Fibroblast of upper back skin (primary cell): ENCODE measurements at places on chromosomes 5 and 9.

DNA sequence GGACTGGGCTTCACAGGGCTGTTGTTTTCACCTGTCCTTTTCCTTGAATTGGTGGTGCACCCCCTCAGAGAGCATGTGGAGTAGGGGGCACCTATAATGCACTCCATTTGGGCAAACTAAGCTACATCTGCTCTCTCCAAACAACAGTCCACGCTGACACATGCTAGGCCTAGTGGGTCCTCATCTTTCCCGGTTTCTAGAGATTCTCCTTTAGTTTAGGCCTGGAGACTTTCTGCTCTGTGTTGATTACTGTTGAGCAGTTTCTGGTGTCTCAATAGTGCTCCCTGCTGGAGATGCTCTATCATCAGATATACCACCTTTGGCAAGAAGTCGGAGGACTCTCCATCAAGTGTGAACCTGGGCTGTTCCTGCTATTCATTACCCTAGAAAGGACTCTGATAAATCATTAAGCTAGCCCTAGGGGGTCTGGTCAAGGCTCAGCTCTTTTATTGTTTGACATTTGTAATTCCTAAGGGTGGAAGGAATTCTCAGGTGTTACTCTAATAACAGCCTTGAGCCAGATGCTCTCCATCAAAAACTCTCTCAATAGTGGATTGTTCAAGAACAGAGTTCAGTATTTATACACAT is 64.0 kb upstream of the FYB1 start:
- DNase-seq: peak; percentile 76

GRCh38 chr5:157283434-157283833 is 17.5 kb downstream of the CYFIP2 start:
- DNase-seq: no peak

- no peak for DNase-seq
Observed at GRCh38 chr9:88373045-88373444, 15.2 kb upstream of the SPIN1 start.

- no peak for DNase-seq
Observed at GRCh38 chr5:78286290-78286689, 8.2 kb downstream of the AP3B1 start.

DNA sequence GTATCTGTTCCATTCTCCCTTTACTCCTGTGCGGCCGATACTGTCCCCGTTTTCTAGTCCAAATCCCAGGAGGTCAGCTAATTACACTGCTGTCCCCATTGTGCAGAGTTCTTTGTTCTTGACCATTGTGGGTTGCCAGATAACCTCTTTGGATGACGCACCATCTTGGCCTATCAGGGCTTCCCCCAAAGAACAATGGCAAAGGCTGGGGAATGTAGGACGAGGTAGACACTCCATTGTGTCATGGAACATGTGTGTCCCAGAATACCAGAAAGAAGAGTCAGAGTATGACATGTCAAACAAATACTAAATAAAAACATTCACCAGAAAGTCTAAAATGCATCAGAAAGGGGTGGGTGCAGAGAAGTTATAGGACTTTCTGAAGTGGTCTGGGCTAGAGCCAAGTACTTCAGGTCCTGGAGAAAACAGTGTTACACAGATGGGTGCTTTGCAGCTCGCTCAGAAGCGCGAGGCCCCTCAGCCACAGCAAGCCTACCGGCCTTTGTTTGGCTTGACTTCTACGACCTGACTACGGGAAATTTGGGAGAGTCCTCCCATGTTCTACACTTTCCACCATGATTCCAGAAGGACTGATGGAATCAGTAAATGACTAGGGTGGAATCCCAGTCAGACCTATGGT is 83.2 kb upstream of the SSBP2 start:
- DNase-seq: no peak

GRCh38 chr9:74861071-74861470 is 26.6 kb downstream of the TRPM6 start:
- no peak for DNase-seq

- no peak for DNase-seq
Observed at GRCh38 chr5:172686111-172686510, 45.0 kb downstream of the NEURL1B start.

GRCh38 chr5:123809594-123810221 is 297.7 kb downstream of the CSNK1G3 start:
- DNase-seq: no peak

- no peak for DNase-seq
Observed at GRCh38 chr9:77798140-77798539, 150.0 kb upstream of the GNA14 start.

DNA sequence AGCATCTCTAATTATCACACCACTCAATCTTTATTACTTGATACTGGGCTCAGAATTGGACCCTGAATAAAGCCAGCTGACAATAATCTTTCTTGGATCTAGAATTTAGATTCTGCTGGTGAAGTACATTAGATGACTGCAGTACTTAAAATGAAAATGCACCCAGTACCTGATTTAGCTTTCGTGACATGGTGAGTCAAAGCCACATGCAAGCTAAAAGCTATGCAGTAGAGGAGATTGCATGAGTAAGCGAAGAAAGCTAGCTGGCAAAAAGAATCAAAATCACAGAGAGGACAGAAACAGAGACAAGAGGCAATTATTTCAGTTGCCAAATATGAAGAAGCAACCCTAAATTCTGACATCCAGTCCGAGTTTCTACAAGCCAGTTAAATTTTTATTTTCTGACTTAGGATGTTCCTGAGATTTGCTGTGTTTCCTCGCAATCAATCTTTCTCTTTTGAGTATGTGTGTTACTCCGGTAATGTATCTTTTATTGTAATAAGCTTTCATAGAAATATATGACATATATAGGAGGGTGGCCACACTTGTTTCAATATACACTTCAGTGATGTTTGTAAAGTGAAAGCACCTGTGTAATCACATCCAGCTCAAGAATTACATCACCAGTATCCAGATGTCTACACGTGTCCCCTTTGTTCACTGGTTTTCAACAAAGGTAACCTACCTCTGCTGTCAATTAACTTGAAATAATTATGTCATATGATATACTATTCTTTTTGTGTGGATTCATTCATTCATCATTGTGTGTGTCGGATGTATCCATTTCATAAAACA is 101.7 kb downstream of the CDH18 start:
- DNase-seq: peak; percentile 81

DNA sequence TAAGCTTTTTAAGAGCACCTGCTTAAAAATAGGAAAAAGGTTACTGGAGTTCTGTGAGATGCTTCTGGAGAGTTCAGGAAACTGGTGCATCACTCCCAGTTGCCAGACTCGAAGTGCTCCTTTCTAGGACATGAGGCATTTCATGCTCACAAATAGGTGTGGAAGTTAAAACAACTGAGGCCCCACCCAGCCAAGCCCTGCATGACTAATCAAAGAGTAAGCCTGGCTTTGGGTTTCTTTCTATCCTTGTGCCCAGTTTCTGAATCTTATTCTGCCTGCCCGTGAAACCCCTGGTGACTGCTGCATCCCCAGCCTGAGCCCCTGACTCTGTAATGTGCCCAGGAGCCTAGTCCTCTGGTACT is 7.7 kb downstream of the SPINK9 start:
- no peak for DNase-seq

GRCh38 chr5:78611126-78611605 is 37.4 kb downstream of the LHFPL2 start:
- no peak for DNase-seq
